ENCODE measurements at places on chromosomes 16 and 17. TPM values are rescaled to one million over a fixed set of nuclear protein-coding genes. Genes with fewer than 3 reads are reported as not detected.

TBX6 gene
- polyA plus RNA-seq: not detected

C1QTNF8 gene
- not detected for polyA plus RNA-seq

TP53TG3F gene
- polyA plus RNA-seq: not detected

WNK4 gene
- 0.10 TPM for polyA plus RNA-seq

SULT1A2 gene
- polyA plus RNA-seq: not detected

PIRT gene
- 0.06 TPM for polyA plus RNA-seq

COX6A2 gene
- not detected for polyA plus RNA-seq

HBZ gene
- not detected for polyA plus RNA-seq

FAM83G gene
- polyA plus RNA-seq: 0.12 TPM

TMEM204 gene
- polyA plus RNA-seq: not detected

ETV4 gene
- 0.12 TPM for polyA plus RNA-seq

SRR gene
- polyA plus RNA-seq: 69.0 TPM

RGS9 gene
- polyA plus RNA-seq: 8.0 TPM

RAI1 gene
- 16.9 TPM for polyA plus RNA-seq

CASKIN1 gene
- 10.3 TPM for polyA plus RNA-seq

NPB gene
- polyA plus RNA-seq: 1.7 TPM

RTN4RL1 gene
- polyA plus RNA-seq: 8.1 TPM

OR1A1 gene
- polyA plus RNA-seq: not detected

SERPINF2 gene
- polyA plus RNA-seq: 1.6 TPM

KRT23 gene
- 0.86 TPM for polyA plus RNA-seq

TPSAB1 gene
- not detected for polyA plus RNA-seq

CD300E gene
- polyA plus RNA-seq: not detected

QPRT gene
- polyA plus RNA-seq: 2.7 TPM

ABCC3 gene
- polyA plus RNA-seq: not detected

STX1B gene
- 4.5 TPM for polyA plus RNA-seq

OR4D2 gene
- polyA plus RNA-seq: not detected

CCL13 gene
- polyA plus RNA-seq: not detected

INCA1 gene
- polyA plus RNA-seq: not detected

CCL11 gene
- polyA plus RNA-seq: not detected

CLDN6 gene
- 1.1 TPM for polyA plus RNA-seq

TM4SF5 gene
- polyA plus RNA-seq: not detected

TMEM95 gene
- not detected for polyA plus RNA-seq
